ENCODE measurements at places on chromosomes 16 and 17.

DNA sequence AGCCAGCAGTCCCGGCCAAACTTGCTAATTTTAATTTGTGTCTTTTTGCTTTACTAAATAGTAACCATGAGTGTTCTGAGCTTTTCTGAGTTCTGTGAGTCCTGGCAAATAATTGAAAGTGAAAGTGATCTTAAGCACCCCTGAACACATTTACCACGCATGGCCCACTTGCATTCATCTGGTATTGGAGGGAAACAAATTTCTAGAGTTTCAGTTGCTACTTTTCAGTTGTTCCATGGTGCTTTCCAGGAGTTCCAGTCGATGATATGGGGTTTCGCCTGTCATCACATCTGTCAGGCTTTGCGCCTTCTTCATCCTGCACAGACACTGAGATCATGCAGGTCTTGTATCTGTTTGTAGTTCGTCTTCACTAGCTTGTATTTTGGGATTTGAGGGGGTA, 44.1 kb downstream of the CRLF3 start:
- no peak for DNase-seq

DNA sequence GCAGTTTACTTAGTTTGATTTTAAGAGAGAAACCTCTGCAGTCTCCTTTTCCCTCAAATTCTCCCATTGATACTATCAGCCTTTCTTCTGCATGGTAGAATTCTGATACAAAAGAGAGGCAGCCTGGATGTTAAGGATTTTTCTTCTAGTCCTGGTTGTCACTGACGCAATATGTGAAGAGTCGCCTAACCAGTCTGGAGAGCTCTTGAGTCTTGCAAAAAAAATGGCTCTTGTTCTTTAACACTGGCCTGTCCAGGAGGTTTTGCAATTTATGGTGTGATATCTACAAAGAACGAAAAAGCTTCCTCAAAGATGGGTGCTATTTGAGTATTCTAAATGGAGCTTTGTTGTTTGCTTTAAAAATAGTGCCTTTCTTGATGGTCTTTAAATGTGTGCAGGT, 28.9 kb downstream of the COX10 start:
- no peak for DNase-seq

GRCh38 chr16:72355561-72355960, 183.6 kb upstream of the PMFBP1 start:
- no peak for DNase-seq

DNA sequence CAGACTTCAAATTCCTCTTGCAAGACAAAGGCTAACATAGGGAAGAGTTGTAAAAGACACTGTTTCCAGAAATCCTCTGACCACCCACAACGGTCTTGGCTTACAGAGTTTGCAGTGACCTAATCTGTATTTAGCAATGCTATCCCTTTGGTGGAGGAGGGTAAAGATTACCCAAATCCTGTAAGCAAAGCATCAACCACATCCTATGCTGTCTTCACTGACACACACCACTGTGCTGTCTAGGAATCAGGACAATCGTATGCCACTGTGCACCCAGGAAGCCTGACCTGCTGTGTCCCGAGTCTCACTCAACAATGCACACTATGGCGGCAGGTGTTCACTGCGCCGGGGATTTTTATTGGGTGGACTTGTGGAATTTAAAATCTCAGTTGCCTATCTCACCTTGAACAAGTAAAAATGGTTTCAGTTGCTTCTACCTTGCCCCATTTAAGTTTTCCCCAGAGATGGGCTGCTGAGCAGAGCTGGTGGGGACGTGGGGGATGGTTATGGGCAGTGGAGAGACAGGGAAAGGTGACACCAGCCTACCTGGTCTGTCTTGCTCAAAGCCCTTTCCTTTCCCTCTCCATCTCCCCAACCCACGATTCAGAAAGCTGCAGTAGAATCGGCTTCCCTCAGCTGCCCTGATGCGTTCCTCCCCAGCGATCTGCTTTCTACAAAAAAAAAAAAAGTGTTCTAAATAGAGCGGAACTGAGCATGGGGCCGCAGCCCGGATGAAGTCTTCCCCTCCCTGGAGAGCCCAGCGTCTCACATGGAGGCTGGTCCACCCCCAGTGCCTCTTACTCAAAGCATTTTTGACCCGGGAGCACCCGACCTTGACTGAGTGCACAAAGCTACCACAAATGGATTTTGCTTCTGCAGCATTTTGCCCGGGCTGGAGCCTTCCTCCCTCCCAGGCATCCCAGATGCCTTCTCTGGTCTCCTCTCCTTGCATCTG, 271.5 kb downstream of the SOX9 start:
- no peak for DNase-seq

GRCh38 chr17:38557836-38558727, 47.7 kb downstream of the SRCIN1 start:
- peak; percentile 43 for DNase-seq

DNA sequence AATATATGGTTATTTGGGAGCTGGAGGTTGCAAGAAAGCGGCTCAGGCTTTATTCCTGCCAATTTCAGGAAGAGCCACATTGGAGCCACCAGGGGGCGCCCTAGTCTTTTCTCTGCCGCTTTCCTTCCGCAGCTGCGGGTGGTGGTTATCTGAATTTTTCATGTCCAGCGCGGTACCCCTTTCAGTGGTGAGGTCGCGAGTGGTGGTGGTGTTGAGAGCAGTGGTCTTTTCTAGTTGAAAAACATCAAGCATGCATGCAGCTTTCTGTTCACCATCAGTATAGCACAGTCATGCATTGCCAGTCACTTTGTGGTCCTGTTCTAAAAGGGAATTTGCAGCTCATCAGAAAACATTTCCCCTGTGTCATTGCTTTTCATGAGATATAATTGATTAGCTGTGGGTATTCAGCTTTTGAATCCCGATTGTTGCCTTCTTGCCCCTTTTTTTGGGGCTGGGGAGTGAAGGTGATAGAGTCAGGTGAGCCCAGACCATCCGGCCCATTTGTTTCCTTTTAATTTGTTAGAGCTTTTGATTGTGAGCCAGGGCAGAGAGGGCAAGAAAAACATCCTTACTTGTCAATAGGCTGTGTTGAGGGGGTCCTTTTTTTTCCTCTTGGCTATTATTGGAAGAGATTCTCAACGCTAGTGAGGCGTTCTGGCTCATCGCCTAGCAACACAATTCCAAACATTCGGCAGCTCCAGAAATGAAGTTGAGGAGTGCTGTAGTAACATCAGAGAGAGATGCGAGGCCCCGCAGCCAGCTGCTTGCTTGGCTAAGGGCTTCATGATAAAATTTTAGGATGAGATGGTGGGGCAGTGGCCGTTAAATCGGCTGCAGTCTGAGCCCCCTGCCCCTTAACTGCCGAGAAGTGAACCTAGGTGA, 119.0 kb downstream of the SNX29 start:
- DNase-seq, result peak; percentile 12

DNA sequence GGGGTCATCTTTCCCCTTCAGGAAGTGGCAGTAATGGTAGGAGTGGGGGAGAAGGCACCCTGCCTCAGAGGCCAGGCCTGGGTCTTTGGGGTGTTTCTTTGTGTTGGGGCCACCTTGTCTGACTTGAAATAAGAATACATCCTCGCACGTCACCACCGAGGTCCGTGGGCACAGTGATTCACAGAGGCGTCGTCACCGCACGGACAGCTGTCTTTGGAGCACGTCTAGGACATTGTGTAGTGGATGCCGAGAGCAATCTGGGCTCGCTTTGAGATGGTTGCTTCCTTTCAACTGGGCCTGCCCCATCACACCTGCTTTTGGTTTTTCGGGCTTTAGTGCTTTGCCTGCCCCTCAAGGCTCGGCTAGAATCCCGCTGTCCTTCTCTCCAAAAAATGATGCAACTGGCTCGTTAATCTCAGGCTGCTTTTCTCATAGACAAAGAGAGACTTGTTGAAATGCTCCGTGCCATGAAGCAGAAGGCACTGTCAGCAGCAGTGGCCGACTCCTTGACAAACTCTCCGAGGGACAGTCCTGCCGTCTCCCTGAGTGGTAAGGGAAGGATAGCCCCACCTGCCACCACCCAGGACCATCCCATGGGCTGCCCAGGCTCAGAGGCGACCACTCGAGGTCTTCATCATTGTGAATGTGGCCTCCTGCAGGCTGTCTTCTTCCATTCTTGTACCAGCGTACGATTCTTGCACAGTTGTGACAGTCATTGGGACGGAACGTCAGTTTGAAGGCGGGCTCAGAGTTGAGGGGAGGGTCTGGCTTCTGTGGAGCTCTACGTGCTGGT, 24.0 kb downstream of the GINS2 start:
- no peak for DNase-seq

- no peak for DNase-seq
Measured at GRCh38 chr17:80220054-80220735, at the start of the genes SGSH and SLC26A11. TSS of gene SGSH (minus strand) at chr17:80220333. CDS start at chr17:80220313, 20 bp downstream. TSS of gene SLC26A11 (plus strand) at chr17:80220427. CDS start at chr17:80221561, 1,134 bp downstream.

DNA sequence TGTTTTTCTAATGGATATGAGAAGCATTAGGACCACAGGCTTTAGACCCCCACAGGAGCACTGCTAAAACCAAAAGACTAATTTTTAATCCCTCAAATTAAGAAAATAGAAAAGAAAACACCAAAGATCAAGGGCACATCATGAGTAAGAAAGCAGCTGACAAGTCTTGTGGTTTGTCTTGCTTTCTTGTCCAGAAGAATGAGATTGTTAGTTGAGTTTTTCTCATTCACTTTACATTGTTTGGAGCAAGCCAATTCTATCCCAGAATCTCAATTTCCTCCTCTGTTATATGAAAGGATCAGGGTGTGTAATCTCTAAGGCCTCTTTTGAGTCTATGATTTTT, 899.0 kb downstream of the KCNJ2 start:
- DNase-seq, result no peak

DNA sequence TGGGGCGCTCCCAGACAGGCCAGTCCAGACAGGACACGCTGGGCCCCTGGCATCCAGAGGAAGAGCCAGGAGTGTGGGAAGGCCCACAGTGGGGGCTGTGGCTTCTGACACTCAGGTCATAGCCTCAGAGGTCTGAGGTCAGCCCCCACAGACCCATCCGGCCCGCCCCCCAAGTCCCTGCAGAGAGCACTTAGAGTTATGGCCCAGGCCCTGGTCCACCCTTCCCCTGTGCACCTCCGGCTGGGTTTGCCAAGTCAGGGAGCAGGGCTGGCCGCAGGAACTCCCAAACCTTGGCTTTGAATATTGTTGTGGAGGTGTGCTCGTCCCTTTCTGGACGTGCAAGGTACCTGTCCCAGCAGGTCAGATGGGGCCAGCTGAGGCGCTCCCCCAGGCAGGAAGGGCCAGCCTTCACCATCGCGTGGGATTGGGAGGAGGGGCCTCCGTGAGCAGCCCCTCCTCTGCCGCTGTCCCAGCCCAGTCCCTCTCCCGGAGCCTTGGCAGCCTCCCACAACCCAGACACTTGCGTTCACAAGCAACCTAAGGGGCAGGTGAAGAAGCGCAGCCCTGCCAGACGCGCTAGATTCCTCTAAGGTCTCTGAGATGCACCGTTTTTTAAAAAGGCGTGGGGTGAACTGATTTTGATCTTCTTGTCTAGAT, 74.6 kb downstream of the SOCS1 start:
- DNase-seq, result no peak

DNA sequence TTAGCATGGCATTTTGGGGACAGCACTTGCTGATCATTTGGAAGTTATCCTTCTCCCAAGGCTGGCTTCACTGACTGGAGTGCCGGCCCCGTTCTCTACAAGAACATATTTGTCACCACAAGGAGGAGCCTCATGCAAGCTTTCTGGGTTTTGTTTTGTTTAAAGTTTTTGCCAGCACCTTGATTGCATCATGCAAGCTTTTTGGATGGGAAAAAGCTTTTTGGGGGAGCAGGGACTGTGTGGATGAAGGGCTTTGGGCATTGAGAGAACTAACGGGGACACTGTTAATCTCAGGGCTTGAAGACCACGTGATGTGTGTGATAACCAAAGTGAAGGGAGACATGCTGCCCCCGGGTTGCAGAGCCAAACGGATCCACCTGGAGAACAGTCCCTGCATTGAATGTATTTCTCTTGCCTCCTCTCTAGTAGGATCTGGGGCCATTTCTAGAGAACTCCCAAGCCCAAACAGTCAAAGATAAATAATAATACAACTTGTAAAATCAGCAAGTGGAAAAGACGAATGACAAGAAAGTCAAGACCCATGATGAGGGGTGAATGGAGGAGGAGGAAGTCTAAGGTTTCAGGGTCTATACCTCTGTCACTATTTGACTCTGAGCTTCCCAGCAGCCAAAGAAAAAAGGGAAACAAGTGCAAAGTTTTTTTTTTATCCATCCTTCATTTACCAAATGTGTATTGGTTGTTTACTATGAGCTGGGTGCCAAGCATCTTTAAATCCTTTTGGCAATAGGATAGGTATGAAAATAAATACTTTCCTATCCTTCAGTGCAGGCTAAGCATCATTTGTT, 17.2 kb downstream of the TMEM114 start:
- no peak for DNase-seq

DNA sequence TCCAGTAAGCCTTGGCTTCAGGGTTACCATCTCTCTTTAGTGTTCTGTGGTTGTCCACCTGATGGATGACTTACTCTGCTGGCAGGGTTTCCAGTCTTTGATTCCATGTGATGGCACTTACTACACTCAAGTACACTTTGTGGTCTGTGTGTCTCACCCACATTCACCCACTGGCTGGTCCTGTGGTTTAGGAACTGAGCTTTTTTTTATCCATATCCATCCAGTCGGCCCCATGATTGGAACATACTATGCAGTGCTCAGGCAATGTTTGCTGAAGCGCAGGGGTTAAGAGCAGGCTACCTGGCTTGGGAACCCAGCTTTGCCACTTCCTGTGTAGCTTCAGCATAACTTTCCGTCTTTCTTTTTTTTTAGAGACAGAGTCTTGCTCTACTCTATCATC, 2.8 kb upstream of the FUS start:
- no peak for DNase-seq

DNA sequence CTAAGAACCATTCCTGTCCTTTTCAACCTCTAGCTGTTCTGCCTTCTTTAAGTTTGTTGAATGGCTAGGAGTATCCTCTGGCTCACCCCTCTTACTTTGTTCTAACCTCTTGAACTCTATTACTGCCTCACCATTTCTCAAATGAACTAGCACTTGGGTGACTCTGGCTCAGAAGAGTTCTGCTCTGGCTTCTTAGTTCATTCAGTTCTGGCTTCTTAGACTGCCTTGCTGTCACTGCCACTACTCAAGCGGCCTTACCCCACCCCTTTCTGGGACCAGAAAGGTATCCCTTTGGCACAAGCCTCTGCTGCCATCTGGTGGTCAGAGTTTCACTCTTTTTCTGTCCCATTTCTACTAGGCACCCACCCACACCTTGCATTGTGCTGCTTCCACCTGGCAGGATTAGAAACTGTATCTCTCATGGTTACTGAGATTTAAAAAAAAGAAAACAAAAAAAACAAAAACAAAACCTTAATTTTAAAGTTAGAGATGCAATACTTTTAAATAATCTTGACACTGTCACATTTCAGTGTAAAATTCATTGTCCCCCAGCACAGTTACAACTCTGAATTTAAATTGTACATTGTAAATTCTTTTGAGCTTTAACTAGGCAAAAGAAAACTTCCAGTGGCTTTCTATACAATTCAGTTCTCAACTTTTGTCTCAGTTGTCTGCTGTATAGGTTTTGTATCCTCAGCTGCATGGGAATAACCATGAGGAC, 6.9 kb upstream of the ABCA10 start:
- DNase-seq, result peak; percentile 29

GRCh38 chr17:79990051-79990592, 45.5 kb downstream of the TBC1D16 start:
- DNase-seq, result no peak

GRCh38 chr17:6446516-6447100, 2.4 kb downstream of the PIMREG start:
- no peak for DNase-seq
